Activated CD4-positive, alpha-beta T cell treated with anti-CD3 and anti-CD28 coated beads, Interleukin-2, Interleukin-4, amounts not matched to agents 100 ng/mL and 50 ng/mL, durations not matched to agents 16 hours and 8 hours (primary cell): ENCODE measurements at places on chromosomes 16 and 17.

- no peak for DNase-seq
These were observed 25.3 kb downstream of the UBE2O start for GRCh38 chr17:76427501-76428231.

GRCh38 chr17:64974750-64975317 lies 55.6 kb upstream of the LRRC37A3 start:
- DNase-seq: no peak

DNA sequence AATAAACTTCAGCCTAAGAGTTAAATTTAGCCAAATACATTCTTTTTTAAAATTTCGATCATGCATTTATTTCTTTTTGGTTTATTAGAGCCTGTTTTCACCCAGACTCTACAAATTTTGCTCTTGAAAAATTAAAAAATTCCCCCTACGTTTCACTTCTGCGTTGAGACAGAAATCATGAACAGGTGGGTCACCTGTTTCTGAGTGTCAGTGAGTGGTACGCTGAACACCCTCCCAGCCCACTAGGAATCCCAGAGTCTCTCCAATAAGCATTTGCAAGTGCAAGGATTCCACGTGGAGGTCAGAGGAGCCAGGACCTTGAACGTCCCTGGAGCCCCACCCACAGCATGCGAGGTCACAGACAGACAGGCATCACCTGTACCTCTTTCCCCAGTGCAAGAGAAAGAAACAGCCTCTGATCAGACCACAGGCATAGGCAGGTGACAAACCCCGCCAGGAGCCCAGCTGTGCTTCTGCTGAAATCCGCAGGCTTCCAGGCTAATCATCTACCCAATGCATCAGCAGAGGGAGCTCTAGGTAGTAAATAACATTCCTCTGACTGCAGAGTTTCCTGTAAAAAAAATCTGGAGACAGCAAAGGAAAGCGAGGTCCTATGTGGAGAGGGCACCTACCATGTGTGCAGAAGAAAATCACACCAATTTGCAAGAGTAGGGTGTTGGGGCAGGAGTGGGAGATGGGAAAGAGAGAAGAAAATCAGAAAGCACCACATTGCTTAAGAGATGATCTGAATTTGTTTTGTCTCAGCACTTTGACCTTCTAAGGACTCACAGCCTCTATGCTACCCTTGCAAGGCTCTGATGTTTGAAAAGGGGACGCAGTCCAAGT lies 5.9 kb upstream of the XYLT1 start:
- peak; percentile 47 for DNase-seq

- no peak for DNase-seq
These were observed 201.2 kb upstream of the CACNG3 start for GRCh38 chr16:24054741-24055491.

- DNase-seq: no peak
These were observed 29.8 kb upstream of the HOXB9 start for GRCh38 chr17:48655913-48656312.

- peak; percentile 91 for DNase-seq
These were observed at the start of gene SLX4 for GRCh38 chr16:3611146-3611975. SLX4 (minus strand) TSS chr16:3611606; CDS start chr16:3608964, 2,642 bp downstream.

- DNase-seq: peak; percentile 59
These were observed 14.0 kb upstream of the ELAC2 start for GRCh38 chr17:13031718-13032350.

GRCh38 chr17:47853616-47854015 lies 2.7 kb upstream of the SP6 start:
- DNase-seq: no peak

GRCh38 chr16:13134836-13135235 lies 233.4 kb downstream of the SHISA9 start:
- DNase-seq: no peak

DNA sequence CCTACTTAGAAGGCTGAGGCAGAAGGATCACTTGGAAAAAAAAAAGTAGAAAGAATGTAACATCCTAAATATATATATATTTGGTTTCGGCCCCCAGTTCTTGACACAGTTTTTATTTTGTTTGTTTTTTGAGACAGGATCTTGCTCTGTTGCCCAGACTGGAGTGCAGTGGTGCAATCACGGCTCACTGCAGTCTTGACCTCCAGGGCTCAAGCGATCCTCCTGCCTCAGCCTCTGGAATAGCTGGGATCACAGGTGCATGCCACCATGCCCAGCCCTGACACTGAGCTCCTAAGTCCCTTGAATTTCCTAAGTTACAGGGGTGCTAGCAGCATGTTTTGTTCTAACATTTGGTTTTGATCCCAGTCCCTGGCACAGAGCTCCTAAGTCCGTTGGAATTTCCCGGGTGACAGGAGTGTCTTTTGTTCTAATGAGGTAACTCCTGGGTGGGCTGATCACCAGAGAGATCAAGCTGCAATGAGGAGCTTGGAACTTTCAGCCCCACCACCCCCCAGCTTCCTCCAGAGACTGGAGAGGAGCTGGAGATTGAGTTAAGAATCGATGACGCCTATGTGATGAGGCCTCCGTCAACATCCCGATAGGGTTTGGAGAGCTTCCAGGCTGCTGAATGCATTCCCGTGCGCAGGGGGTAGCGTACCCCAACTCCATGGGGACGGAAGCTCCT lies 20.0 kb downstream of the MXRA7 start:
- DNase-seq: no peak

GRCh38 chr17:76542566-76542971 lies 2.7 kb downstream of the PRCD start:
- DNase-seq: no peak

- no peak for DNase-seq
These were observed 6.3 kb upstream of the ZCCHC14 start for GRCh38 chr16:87499189-87499486.

DNA sequence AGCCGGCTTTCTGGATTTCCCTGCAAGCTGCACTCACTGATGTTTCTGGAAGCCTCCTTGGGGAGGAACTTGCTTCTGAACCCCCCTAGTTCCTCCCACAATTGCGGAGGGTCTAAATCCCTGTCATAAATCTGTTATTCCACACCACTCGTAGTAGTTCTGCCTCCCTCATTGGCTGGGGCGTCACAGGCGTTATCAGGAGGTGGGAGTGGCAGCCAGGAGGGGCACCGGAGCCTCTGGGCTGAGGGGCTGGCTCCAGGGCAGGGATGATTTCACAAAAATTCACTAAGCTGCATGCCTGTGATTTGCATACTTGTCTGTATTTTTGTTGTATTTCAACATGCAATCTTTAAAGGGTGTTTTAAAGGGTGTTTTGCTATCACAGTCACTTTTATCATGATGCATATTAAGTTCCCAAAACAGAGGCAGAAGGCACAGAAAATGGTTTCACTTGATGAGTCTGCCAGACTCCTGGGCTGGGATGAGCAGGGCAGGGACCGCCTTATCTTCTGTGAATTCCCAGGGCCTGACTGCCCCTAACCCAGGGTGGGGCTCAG lies 176.2 kb upstream of the FOXF1 start:
- DNase-seq: no peak

DNA sequence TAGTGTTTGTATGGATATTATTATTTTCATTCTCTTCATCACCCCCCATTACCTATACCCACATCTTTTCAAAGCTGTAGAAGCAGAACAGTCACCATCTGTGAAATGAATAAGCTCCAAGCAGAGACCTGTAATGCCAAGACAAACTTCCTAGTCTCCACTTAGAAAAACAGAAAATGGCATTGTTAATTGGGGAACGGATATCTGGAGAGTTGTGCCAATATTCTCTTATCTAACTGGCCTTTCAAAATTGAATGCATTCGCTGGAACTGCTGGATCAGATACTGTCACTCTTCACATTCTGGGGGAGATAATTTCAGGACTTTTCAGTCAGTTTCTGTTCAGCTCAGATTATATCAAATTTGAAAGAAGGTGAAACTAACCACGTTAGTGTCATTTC lies 464.4 kb upstream of the GOT2 start:
- no peak for DNase-seq

DNA sequence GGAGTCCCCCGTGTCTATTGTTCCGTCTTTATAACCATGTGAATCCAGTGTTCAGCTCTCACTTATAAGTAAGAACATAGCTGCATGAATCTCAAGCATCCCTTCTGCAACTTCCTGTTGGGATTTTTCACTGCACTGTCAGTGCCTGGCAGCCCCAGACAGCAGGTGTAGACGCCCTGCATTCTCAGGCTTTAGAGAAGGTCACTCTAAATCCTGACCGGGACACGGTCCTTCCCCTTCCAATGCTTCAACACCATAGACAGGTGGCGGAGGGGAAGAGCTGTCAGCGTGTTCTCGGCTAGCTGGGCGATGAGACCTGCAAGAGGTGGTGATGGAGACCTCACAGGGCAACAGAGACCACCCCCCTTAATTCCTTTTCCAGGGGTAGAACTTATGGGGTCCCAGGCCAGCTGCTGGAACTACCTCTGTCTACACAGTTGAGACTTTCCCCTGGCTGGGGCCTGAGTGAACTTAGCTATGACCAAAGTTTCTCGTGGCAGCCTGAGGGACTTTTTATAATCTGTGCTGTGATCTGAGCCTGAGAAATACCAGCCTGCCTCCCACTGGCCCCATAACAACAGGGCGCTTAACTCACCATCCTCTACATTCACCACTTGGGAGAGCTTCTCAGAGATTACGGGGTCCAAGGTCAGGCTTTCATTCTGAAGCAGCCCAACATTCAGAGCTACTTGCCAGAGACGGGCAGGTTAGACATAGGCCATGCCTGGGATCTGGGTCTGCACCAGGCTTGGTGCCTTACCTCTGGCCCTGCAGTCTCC lies 143.2 kb upstream of the TNRC6C start:
- no peak for DNase-seq

DNA sequence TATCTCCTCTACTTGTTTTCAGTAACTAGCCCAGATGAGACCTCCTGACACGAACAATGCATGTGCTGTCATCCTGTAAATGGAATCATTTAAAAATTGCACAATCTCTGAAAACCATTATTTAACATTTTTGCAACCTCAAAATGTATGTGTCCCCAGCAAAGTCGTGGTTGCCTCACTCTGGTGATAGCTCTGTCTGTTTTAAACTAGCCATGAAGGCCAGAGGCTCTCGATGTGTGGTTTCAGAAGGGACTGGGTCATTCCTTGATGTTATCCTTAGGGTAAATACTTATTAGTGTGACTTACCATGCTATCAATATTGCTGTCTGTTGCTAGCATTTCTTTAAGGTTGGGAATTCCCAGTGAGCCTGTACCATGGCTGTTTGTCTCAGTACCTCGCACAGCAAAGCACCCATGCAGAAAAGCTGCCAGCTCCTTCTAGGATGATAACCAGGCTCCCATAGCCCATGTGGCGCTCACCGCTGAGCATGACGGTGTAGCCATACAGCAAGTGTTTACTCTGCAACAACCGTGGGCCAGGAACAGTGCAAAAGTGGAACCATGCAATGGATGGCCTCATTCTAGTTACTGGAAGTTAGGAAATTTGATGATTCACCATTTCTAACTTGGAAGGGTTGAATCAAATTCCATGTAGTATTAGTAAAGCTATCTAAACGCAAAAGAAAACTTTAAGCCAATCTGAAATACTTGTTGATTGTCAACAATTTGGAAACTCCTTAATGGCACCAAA lies 2.9 kb upstream of the PGS1 start:
- no peak for DNase-seq

GRCh38 chr17:80755650-80756405 lies 211.2 kb downstream of the RPTOR start:
- DNase-seq: no peak

DNA sequence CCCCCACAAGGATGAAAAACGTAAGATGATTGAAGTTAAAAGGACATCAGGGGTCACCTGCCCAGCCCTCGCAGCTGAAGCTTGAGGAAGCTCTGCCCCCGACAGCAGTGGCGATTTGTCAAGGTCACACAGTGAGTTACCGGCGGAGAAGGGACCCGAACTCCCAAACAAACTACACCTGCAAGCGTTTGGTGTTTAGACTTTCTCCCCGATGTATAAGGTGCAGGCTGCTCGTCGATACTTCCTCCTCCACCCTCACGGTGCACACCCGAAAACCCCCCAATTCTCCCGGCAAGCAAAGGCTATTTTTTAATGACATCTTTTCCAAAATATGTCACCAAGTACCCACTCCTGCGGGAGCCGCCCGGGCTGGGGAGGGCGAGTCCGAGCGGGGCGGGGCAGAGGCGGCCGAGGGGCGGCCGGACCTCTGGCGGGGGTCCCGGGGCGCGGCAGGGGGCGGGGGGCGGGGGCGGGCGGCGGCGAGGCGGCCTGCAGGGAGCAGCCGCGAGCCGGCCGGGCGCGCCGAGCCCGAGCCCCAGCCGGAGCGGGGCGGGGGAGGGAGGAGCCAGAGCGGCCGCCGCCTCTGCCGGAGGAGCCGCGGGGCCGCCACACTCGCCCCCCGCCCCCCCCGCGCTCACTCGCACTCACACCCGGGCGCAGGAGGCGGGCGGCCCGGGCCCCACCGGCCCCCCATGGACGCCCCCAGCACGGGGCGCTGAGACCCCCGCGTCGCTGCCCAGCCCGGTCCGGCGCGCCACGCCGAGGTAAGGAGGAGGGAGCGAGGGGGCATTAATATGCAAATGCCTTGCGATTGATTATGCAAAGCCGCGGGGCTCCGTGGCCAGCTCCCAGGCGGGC lies at the start of gene THRA:
TSS of gene THRA (plus strand) at position 637 of the 858 bp plus-strand sequence. CDS start 11,524 bp downstream, outside the sequence.
- DNase-seq: peak; percentile 39

DNA sequence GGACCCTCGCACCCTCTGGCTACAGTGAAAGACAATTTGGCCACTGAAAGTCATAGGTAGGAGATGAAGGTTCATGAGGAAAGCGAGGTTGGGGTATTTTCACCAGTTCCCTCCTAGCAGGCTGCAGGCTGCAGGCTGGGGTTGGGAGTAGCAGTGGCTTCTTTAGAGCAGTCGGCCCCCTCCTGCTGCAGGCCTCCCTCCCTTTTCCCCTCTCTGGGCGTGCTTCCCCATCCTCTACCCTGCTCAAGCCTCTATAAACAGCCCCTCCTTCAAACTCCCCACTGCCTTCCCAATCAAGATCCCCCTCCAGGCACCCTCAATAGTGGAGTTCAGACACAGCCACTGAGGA lies 41.8 kb downstream of the GAS7 start:
- no peak for DNase-seq

- DNase-seq: no peak
These were observed 62.3 kb upstream of the PHOSPHO1 start for GRCh38 chr17:49292901-49293300.

- no peak for DNase-seq
These were observed 127.3 kb downstream of the GAS7 start for GRCh38 chr17:10071141-10071540.

DNA sequence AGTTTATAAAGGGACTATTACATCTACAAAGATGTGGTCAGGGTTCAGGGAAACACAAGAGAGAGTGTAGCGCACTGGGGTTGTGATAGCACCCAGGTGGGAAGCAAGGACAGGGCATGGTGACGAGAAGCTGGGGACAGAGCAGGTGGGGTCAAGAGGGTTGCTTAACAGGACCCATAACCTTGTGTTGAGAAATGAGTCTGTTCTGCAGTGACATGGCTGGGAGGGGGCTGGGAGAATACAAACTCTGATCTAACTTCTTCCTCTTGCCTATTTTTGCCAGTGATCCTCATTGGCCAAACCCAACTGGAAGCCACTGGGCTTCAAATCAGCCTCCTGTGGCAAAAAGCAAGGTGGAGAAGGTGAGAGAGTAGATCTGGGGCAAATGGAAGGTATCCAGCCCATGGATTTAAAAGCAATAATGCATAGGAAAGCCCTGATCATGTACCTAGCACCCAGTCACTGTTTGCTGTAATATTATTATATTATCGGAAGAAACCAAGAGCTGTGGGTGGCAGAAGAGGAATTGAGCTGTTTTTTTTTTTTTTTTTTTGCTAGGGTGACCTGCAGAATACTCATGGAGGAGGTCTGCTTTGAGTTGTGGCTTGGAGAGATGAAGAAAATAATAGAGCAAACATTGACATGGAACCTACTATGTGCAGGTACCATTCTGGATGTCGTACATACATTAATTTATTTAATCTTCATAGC lies 76.9 kb upstream of the ZFHX3 start:
- DNase-seq: no peak

GRCh38 chr17:58284613-58285421 lies 4.1 kb upstream of the MPO start:
- no peak for DNase-seq
